ENCODE measurements at places on chromosomes 7 and 10.

DNA sequence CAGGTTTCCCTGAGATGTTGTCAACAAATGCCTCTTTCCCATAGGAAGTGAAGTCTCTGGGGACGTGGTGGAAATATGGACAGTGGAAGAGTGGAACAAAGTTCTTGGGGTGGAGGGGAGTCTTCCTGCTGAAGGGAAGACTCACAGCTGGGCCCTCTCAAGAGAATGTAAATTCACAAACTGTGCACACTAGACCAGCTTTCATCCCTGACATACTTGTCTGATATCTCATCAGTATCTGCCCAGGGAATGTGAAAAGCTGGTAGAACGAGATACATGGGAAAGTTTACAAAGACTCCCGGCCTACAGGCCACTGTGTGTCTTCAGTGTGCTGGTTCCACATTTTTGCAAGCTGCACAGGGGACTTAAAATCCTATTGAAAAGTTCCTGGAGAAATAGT is 16.7 kb upstream of the CCDC3 start:
- no peak for DNase-seq

DNA sequence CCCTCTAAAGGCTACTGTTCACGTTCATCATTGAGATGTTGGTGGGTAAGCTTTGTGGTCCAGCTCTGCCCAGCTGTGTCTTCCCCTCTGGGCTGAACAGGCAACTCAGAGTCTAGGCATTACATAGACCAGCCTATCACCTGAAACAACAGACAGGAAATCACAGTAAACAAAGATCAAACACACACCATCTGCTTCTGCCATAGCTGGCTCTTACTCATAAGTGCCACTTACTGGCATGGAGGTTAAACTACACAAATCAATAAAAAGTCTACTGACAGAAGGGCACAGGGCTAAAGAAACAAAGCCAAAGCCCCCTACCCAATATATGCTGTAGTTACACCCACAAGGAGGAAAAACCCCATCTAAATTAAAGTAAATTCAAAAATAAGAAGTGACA is 35.0 kb downstream of the SEPTIN14 start:
- no peak for DNase-seq

DNA sequence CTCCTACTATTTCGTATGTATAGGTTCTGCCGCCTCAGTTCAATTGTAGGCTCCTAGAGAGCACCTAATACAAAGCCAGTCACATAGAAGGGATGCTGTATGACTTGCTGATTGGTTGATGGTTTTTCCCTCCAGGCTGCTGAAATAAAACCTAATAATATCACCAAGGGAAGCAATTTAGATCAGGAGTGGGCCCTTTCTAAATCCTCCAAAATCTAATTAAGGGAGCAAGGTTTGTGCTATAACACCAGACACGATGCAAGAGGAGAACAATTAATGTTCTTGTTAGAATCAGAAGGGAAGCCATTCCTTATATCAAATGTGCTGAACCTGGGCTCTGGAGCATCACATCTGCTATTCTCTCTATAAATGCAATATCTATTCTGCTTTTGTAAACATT is 42.0 kb upstream of the SLC13A1 start:
- no peak for DNase-seq

DNA sequence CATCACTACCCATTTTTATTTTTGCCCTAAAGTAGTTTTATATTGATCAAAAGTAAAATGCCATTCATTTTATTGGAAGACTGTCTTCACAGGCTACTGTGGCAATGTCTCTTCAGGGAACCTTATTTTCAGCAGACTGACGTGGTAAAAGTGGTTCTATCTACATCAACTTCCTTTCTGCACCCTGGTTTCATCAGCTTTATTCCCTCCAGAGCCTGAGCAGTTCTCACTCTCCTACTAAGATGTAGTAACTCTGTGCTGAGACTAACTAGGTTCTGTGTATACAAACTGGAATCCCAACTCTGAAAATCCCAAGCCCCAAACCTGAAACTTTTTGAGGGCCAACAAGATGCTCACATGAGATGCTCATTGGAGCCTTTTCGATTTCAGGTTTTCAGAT is 155.3 kb downstream of the SFMBT2 start:
- no peak for DNase-seq

GRCh38 chr7:114662002-114662677 is 247.5 kb downstream of the FOXP2 start:
- DNase-seq: no peak

GRCh38 chr7:66640802-66641525 is 12.3 kb downstream of the KCTD7 start:
- no peak for DNase-seq

DNA sequence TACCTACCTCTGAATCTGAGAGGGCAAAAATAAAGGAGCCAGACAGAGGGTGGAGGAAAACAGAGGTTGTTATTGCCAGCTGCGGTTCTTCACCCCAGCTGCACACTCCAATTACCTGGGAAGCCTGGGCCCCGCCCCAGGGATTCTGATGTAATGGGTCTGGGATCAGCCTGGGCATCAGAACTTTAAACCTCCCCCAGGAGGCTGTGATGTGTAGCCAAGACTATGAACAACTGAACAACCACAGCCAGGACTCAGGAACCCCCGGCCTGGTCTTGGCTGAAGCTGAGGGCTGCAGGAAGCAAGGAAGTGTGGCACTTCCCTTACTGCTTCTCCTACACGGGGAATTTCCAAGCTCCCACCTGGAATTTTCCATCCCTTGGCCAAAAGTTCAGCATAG is 89.3 kb downstream of the HIP1 start:
- DNase-seq: no peak

DNA sequence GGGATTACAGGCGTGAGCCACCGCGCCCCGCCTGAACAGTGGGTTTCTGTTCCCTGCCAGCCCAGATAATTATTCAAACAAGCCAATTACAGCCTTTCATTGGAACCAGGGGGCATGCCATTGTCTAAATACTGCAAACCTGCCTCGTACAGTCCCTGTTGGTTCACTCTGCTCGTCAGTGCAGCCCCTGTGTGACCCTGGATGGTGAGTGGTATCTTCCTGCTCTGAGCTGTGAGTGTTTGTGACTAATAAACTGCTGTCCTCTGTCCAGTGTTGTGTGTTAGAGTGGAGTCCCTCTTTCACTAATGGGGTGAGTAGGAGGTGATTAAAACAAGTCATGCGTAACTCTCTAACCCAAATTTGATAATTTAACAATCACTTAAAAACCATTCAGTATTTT is 176.5 kb upstream of the FAM3C start:
- no peak for DNase-seq
